ENCODE measurements at places on chromosomes 4 and X.

DNA sequence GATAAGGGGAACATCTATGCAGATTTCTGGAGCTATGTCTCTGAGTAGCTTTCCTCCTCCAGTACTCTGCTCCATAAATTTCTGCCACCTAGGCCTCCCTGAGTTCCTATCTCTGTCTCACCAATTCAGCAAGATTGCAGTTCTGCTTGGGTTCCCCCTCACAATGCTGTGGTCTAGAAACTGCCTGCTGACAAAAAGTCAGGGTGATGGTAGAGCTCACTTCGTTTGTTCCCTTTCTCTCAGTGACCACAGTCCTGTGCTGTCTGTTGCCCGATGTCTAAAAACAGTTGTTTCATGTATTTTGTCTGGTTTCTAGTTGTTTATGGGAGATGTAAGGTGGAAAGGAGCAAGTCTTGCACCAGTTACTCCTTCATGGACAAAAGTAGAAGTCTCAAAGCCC, 41.1 kb downstream of the AMMECR1 start:
- DNase-seq, result no peak

DNA sequence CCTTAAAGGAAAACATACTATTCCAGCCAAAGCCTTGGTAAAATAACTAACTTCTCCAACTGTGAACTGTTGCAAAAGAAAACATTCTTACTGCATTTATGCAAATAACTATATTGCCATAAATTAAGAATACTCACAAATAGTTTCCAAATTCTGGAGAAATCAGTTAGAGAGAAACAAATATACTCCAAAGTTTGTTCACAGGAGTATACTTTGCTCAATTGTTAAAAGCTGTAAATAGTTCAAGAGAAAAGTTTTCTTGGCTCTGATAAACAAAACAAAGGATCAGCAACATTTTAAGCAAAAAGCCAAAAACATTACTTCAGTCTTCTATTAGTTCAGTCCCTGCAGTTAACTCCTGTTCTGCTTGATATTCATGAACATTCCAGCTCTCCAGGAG, 83.0 kb downstream of the EIF4E start:
- DNase-seq, result no peak

GRCh38 chrX:24306440-24306839, 7.4 kb downstream of the SUPT20HL2 start:
- no peak for DNase-seq

- DNase-seq, result no peak
These were observed 133.7 kb upstream of the CXCL13 start for GRCh38 chr4:77471821-77472495.

DNA sequence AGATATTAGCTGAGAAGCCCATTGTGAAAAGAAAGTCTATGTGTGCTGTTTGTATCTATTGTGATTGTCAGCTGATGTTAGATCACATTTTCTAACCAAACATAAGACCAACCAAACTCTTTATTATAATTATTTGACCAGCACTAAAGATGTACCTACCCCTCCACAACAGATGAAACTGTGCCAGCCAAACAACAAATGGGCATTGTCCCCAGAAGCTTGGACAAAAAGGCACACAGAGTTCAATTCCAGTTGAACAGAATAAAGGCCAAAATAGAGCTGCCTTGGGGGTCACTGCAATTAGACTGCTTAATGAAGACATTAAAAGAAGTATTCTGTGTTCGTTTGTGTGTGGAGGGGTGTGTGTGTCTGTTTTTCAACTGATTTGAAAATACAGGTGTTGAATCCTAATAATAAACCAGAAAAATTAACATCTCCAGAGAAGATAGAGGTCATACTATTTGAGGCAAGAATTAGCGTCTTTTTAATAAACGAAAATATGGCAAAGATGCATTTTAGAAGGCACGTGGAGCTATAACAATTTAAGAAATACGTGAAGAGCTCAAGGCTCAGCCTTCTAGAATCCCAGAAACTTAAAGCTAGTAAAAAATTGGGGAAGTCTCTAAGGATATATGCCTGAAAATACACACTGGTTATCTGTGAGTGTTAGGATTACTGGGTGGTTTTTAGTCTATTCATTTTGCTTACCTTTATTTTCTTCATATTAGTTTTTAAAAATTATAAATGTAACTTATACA, 2.2 kb downstream of the SPP1 start:
- DNase-seq, result no peak

GRCh38 chr4:47002580-47002979, 9.2 kb upstream of the GABRA4 start:
- DNase-seq, result peak; percentile 62

GRCh38 chr4:26157541-26157940, 163.3 kb upstream of the RBPJ start:
- peak; percentile 55 for DNase-seq

DNA sequence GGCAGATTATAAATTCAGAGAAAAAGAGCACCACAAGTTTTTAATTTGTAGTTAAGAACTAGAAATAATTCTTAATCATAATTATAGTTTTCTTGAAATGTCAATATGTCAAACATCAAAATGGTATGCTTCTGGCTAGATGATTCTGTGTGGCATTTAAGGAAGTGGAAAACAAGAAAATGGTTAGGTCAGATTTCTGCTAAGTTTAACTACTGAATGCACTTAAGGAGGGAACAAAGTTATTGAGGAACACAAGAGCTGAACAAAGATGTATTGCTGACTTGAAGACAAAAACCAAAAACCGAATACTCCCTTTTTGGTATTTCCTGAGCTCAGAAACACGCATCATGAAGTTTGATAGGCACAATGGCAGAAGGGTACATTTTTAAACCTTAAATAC, 58.7 kb upstream of the GPR34 start:
- DNase-seq, result no peak

- DNase-seq, result no peak
These were observed 45.5 kb upstream of the PROM1 start for GRCh38 chr4:16129336-16129735.

DNA sequence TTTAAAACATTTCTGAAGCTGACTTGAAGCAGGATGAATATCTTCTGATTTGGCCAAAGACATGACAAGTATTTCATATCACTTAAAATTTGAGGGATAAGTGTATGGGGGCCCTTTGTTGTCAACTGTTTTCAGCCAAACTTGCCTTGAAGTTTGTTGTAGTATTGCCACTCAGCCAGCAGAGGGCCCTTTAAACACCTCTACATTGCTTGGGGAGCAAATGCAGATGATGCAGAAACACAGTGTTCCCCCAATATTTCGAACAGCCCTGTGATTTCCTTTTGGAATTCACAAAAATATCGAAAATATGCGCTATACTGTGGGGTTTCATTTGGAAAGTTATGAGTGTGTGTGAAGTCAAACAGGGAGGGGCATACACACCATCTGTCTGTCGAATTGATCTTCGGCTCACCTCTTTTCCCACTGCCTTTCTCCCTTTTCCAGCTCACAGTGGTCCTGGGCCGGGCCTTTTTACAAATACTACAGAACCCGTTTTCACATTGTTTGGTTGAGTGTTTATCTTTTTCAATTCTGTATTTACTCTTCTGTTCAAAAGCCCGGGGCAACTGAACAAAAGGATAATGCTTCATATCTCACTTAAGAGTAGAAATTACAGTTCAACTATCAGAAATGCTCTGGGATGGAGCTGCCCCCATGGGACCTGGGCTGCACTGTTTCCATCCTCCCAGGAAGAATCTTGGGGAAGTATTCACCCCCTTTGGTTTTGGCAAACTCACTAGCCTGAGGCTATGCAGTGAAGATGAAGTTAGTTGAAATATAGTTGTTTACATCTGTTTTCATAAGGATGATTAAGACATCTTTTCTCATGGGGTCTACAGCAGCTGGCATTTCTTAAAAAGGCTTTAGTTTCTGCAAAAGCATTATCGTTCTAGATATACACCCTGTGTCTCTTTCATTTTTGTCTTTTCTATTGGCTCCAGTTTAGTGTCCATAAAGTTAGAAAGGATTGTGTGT, 137.6 kb downstream of the EGF start:
- DNase-seq, result peak; percentile 46

DNA sequence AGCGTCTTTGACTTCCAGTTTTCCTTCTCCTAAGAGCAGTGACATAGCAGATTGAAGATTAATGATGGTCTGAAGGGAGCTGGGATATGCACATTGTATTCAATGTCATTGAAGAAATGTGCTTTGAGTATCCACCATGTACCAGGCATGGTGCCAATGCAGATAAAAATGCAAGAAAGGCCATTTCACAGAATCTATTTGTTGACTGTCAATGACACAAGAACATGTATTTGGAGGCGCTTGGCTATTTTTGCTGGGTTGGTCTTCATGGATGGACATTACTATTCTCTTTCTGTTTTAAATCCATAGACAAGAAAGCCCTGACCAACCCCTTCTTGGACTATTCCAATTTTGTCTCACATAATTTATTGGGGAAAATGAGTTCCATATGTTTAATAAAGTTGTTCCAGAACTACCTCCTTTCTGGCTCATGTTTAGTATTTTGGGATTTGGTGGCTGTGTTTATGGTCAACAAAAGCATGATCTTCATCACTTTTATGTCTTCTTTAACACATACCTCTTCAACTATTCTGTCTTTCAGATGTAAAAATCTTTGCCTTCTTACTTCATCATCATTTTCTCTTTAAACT, 174.5 kb downstream of the CPE start:
- no peak for DNase-seq

DNA sequence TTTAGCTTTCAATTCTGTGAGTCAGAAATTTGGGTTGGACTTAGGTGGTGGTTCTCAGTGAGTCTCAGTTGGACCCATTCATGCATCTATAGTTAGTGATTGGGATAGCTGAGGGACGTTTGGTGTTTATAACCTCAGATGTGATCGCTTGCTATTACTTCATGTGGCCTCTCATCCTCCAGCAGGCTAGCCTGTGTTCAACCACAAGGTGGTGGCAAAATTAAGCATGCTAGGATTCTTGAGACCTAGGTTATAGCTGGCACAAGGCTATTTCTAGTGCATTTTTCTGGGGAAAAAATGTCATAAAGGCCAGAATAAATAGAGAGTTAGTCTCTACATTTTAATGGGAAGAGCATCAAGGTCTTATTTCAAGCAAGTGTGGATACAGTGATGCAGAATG, 10.9 kb upstream of the GRPR start:
- DNase-seq, result no peak

GRCh38 chr4:47525154-47525819, 40.2 kb downstream of the ATP10D start:
- DNase-seq, result peak; percentile 92

- peak; percentile 50 for DNase-seq
These were observed at the start of gene NKX3-2 for GRCh38 chr4:13543839-13544605. NKX3-2 (minus strand) TSS chr4:13544508; CDS start chr4:13544414, 94 bp downstream.

DNA sequence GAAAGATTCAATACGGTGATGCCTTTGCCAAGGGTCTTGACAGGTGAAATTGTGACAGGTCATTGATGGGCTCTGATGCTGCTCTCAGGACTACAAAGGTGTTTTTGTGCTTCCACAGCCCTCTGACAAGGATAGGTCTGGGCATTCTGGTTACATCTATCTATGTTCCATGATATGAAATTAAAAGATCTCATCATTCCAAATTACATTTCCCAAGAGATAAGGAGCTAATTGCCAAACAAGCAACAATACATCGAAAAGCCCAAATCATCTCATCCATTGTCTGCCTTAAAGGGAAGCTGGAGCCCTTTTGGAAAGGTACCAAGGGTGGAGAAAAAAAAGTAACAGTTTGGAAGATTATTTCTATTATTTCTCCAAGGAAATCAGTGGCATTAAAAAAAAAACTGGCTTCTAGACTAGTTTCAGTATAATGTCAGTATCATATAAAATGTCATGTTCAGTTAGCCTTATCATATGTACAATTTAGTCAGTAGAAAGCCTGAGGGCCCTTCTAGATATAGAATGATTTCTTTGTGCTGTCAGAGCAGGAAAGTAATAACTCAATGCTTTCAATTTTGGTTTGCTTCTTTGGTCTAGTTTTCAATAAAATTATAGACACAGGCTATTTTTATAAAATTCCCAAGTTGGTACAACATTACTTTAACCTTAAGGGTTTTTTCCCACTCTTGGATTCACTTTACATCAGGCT, 224.5 kb upstream of the GPRIN3 start:
- DNase-seq, result no peak

DNA sequence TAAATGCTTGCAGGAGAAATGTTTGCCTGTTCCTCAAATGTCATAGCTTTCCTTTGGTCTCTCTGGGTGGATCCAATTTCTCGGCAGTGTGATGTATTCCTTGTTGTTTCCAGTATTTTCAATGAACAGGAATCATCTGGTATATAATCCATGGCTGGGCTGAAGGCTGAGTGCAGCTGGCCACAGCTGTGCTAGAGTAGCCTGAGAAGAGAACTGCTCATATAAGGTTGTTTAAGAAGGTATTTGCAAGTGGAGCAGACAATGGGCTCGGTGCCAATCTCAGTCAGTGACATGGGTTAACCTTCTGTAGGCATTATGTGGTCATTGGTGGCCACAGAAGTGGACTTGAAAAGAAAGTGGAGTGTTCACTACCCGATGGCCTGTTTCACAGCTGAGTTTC, 390.3 kb downstream of the SPRY1 start:
- DNase-seq, result peak; percentile 13

DNA sequence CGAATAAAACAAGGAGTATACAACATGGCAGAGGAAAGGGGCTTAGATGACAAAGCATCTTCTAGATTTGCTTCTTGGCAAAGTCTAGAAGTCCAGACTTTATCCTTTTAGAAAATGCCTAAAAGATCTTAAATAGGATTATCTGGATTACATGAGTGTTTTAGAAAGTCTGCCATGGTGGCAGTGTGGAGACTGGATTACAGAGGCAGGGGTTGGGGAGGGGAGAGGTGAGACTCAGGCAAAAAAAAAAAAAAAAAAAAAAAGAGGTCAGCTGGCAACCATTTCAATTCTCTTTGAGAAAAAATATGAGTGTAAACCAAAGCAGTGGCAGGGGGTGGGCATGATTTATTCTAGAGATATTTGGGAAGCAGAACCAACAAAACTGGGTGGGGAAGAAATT, 17.4 kb downstream of the ZNF827 start:
- DNase-seq, result no peak

- DNase-seq, result no peak
These were observed 409.1 kb upstream of the TEX13C start for GRCh38 chrX:124910611-124911010.

- DNase-seq, result no peak
These were observed 250.9 kb downstream of the TENM3 start for GRCh38 chr4:182494103-182494502.

DNA sequence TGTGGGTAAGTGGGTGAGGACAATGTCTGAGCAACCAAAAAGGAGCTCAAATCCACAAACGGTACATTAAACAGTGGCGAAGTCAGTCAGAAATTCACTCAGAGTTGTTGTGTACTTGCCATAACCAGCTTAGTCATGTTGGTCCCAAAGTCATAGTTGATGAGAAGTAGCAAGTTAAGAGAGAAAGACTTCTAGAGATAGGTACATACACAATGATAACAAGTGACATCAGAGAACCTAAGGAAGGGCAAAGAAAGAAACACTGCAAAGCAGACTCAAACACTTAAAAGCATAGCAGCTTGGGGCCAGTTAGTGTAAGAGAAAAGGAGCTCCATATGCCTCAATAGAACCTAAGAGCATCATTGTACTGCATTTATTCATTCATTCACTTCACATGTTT, 30.2 kb downstream of the DYNLT3 start:
- DNase-seq, result no peak

DNA sequence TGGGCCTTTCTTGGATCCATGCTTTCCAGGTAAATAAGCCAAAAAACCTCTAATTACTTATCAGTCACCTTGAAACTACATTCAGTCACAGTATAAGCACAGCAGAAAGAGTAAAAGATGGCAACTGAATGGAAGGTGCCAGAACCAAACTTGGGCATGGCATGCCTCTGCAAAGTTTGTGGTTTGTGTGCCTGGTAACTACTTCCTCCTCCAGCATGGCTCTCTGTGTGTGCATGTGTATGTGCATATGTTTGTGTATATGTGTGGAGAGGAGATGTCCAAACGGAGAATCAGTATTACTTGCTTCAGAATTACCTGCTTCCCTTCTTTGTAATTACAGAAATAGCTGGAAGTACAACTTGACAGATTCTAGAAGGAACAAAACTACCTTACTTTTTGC, 67.5 kb downstream of the AGTR2 start:
- no peak for DNase-seq

All from M059J (cell line).